Stimulated activated CD4-positive, alpha-beta T cell treated with anti-CD3 and anti-CD28 coated beads, TNF-alpha, amount 100 ng/mL, for 24 hours (primary cell): ENCODE measurements at places on chromosomes 2 and 18.

DNA sequence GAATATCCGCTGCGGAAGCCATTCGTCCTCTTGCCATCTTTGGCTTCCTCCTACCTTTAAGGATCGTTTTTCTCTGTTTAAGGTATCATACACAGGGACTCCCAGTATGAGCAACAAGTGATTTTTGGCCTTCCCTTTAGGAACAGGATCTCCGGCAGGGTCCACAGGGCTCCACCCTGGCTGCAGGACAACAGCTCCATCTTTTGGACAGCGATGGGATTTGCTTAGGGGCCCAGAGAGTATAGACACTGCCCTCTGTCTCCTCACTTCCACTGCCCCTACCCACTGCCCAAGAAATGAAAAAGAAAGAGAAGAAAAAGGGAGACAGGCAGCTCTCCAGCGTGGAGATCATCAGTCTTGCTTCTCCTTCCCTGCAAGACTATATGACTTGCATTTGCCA, 224.5 kb downstream of the UXS1 start:
- DNase-seq = peak; percentile 9

DNA sequence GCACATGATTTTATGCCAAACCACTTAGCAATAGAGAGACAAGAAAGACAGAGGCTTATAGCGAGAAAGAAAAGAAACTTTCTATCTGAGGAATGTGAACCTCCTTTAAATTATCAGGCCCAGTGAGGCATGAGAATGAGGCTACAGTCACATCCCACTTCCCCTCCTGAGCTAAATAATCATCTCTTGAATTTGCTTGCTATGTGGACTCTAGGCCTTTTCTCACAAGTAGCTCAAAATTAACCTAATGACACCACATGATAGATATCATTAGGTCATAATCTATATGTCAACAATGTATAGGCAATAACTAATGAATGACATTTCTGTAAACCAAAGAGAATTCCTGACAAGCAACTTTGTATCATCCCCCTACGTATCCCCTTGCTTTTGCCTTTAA, 301.5 kb upstream of the MGAT5 start:
- no peak for DNase-seq

DNA sequence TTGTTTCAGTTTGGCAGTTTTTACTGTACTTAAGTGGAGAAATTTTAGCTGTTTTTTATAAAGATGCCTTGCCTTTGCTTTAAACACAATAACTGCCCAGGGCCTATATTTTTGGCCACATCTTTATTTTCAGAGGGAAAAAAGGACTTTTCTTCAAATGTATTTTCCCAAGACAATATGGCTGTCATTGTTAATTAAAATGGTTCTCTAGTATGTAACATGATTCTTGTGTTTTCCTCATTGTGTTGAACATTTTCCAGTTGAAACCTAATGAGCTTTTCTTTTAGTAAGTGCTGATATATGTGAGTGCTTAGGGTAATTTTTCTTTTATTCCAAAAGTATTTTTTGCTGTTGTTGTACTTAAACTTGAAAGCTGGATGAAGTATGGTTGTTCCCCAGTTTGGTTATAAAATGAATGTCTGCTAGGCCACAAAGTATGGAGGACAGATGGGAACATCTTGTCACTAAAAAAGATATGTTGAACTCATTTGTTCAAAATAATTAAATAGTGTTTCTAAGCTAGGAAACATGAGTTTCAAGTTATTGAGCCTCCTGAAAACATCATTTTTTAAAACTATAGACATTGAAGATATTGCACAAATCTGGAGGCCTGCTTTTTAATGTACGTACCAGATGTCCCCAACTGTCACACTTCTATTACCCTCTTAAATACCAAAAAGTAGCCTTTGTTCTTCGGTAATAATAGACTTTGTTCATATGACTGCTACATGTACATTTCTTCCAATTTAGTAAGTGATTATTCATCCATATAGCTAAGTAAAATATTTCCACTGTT, 147.5 kb upstream of the DAPL1 start:
- no peak for DNase-seq

- DNase-seq = no peak
Observed at GRCh38 chr2:241208058-241208457, 19.6 kb downstream of the ANO7 start.

- DNase-seq = no peak
Observed at GRCh38 chr2:152456262-152456661, 121.3 kb downstream of the FMNL2 start.

DNA sequence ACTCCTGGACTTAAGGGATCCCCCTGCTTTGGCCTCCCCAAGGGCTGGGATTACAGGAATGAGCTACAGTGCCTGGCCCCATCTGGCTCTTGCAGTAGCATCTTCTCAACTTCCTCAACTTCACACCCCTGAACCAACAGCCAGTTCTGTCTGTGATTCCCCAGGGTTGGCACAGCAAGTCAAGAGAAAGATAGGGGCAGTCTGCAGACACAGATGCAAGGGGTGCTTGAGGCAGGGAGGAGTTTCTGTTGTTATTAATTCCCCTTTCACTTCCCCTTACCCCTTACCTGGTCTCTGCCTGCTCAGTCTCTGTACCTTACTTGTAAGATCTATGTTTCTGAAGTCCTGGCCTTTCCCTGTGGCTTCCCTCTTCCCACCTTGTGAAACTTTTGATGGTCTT, 54.1 kb upstream of the MEX3C start:
- no peak for DNase-seq

- DNase-seq = no peak
Observed at GRCh38 chr2:84914334-84914733, 8.9 kb downstream of the TMSB10 start.

GRCh38 chr18:79068341-79068936, 755 bp upstream of the ATP9B start:
- peak; percentile 9 for DNase-seq

- DNase-seq = no peak
Observed at GRCh38 chr2:153391131-153391530, 87.4 kb downstream of the RPRM start.

- DNase-seq = no peak
Observed at GRCh38 chr2:179596018-179596417, 265.4 kb downstream of the ZNF385B start.

DNA sequence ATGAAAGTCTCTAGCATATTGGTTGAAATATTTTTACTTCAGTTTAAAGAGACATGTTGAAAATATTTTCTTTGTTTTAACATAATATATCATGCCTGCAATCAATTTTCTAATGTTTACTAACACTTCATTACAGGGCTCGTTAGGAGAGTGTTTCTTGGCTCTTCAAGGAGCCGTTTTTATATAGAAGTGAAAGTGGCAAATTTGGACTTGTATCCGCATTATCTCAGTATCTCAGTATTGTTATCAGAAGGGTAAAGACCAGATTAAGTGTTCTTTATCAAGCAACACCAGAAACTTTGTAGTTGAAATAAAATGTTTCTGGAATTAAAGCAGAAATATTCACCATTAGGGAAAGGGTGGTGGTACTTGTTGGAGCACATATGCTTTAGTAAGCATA, 97.8 kb downstream of the BABAM2 start:
- no peak for DNase-seq

GRCh38 chr18:49817947-49818346, 4.6 kb upstream of the ACAA2 start:
- DNase-seq = no peak
